Activated CD8-positive, alpha-beta T cell treated with anti-CD3 and anti-CD28 coated beads, Interleukin-2, amount 10 ng/mL, durations not matched to agents 7 days and 5 days (primary cell): ENCODE measurements at places on chromosomes 3 and 15. TPM values are rescaled to one million over a fixed set of nuclear protein-coding genes. Genes with fewer than 3 reads are reported as not detected.

DNA sequence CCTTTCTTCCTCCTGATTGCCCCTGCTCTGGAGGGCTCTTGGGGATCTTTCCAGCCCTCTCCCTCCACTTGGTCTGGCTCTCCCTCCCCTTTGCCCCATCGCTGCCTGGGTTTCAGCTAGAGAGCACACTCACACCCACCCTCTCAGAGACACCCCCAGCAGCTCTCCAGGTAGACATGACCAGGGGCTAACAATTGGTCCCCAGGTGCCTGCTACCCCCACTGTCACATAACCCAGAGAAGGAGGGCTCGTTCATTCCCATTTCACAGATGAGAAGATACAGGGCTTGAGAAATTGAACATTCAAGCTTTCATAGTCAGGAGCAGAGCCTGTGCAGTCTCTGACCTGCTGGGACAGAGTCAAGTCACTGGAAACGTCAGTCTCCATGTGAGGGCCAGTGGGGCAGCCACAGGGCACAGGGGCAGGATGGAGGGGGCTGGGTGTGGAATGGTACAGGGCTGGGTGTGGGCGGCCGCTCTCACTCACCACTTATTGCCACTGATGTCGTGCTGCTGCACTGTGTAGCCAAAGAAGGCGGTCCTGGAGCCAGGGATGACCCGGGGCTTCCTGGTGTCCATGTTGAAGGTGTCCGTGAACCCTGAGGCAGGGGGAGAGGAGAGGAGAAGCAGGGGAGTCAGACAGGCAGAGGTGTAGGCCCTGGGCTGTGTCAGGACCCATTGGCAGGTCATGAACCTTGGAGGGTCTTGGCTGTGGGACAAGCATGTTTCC lies 29.4 kb downstream of the ITGA11 start:
- no peak for DNase-seq

GRCh38 chr15:98150536-98150935 lies 190.0 kb downstream of the ARRDC4 start:
- DNase-seq = no peak

- no peak for DNase-seq
Measured at GRCh38 chr15:68152342-68152741, 52.8 kb downstream of the CALML4 start.

- no peak for DNase-seq
Measured at GRCh38 chr3:180048840-180049239, 12.1 kb upstream of the PEX5L start.

- peak; percentile 69 for DNase-seq
Measured at GRCh38 chr3:104564045-104564643, 802.6 kb upstream of the ALCAM start.

- no peak for DNase-seq
Measured at GRCh38 chr15:100631831-100632230, 29.4 kb downstream of the ASB7 start.

GRCh38 chr15:89860891-89861290 lies 32.9 kb downstream of the AP3S2 start:
- DNase-seq = no peak

DNA sequence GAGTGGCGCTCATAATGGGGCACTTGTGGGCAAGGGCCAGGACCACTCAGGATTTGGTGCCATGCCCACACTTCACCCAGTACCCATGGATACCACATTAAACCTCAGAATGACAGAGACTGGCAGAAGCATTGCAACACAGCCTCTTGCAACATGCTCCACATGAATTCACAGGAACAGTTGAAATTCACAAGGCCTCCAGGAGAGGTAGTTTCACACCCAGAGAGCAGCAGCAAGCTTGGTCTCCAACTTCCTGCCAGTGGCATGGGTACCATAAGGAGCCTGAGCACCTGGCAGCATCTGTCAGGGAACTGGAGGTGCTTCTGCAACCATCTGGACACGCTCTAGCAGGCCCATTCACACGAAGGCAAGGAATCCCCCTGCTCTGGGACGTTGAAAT lies 101.0 kb downstream of the OSBPL10 start:
- DNase-seq = no peak

DNA sequence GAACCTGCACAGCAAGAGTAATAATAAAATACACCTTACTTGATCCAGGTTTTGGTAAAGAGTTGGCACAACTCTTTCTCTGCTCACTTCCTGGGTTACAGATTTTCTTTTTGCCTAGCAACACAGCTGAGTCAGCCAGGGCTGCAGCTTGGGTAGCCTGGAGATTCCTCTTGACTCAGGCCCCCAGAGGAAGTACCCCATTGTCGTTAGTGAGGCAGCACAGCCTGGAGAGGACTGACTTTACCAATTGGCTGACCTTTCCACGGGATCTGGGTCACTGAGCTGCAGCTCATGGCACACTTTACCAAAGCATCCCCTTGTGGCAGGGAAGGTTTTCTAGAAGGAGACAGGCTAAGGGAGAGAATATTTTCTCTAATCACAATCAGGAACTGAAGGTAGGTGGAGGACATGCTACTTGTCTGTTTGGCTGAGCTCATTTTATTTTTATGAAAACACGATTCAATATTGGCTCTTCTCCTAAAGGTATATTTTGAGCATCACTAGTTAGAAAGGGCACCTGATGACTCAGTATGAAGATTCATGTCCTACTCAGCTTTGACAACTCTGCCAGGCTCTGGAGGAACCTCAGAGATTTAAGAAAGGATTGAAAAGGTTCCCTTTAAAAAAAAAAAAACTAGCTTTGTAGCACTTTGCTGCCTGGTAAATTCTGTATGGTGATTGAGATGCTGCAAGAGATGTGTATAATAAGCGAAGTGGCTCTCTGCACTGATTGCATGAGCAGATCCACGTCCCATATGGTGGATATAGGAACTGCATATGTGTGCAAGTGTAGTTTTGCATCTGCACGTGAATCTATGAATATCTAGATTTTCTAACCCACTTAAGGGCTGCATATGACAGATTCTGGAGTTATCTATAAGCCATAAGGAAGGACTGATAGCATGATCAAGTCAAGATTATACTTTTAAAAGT lies 124.8 kb downstream of the CHDH start:
- no peak for DNase-seq

- no peak for DNase-seq
Measured at GRCh38 chr3:194658477-194659242, 13.3 kb downstream of the LSG1 start.

- DNase-seq = no peak
Measured at GRCh38 chr3:183733553-183733952, 36.0 kb downstream of the YEATS2 start.

DNA sequence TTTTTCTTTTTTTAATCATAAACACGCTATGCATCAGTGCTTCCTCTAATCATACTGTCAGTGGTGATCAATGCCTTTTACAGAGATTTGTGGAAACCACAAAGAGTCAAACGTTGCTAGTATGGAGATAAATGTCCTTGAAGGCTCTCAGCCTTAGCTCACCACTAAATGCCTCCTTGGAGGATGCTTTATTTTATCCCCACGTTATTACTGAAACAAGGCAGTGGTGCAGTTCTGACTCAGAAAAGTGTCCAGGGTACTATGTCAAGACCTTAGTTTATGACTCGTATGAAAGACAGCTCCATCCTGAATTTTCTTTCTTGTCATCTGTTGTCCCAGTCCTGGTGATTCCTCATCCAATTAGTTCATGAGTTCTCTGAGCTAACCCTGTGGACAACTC lies 1146.7 kb downstream of the IGSF11 start:
- DNase-seq = no peak

DNA sequence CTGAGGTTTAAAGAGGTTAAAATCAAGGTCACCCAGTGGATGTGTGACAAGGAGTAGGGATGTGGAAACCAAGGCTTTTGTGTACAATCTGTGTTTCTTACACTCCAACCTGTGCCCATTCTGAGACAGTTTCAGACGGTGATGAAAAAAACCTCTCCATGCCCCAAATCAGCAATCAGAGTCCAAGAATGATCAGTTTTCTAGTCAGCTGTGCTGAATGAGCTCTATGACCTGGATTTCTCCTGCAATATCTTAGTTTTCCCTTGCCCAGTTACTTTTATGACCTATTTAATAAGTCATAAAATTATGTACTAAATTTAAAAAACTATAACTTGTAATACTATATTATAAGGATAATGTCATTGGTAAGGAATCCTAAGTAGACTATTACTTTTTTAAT lies 37.5 kb upstream of the CBLB start:
- no peak for DNase-seq

DNA sequence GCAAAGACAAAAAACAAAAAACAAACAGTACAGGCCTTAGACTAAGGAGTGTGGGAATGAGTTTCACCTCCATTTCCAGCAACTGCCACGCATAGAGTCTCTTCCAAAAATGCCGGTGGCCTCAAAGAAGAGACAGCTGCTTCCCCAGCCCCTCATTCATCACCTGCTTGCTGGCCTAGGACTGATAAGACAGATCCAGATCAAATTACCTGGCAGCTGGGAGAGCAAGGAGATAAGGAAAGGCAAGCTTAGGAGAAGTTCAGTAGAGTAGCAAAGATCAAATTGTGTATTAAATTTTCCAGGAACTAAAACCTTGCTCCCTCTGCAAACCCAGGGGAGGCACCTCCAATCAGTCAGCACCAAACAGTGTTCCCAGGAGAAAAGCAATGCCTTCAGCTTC lies 325.8 kb upstream of the CTNNB1 start:
- DNase-seq = no peak

Gene AGTR1
- not detected for total RNA-seq

Gene CKMT1A
- not detected for total RNA-seq

Gene C3orf70
- not detected for total RNA-seq

Gene MCF2L2
- 7.2 TPM for total RNA-seq

Gene CILP
- 0.05 TPM for total RNA-seq

Gene KIF23
- total RNA-seq = 80.7 TPM

Gene IL17RD
- not detected for total RNA-seq
